Activated CD8-positive, alpha-beta memory T cell treated with anti-CD3 and anti-CD28 coated beads for 1 hour (primary cell): ENCODE measurements at places on chromosomes 11 and 22.

DNA sequence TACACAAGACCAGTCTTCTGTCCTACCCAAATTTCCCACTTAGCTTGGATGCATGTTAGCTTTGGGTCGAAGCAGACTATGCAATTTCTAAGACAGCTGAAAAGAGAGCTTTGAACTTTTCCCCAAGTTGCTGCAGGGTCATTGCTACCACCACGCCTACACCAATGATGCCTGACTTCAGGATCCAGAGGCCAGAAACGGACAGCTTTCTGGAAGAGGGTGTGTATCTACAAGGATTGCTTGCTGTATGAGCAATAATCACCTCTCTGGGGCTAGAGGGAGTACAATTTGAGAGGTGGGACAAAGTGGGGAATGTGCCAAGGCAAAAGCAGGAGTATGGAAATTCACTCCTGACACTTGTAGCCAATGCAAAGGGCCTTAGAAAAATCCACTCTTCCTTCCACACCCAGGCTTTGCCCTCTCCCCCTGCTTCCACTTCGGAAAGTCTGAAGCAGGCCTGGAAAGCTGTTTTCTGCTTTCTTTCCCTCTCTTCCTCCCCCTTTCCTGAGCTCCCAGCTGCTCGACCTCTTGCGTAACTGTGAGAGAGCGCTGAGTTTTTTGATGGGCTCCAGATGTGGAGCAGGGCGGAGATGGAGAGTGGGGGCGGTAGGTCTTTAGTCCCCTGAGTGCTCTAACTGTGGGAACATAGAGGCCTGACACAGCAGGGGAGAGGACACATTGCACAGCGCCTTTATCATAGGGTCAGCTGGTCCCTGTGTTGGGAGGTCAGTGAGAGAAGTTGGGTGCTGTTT, 2.1 kb upstream of the PHLDB1 start:
- no peak for DNase-seq

DNA sequence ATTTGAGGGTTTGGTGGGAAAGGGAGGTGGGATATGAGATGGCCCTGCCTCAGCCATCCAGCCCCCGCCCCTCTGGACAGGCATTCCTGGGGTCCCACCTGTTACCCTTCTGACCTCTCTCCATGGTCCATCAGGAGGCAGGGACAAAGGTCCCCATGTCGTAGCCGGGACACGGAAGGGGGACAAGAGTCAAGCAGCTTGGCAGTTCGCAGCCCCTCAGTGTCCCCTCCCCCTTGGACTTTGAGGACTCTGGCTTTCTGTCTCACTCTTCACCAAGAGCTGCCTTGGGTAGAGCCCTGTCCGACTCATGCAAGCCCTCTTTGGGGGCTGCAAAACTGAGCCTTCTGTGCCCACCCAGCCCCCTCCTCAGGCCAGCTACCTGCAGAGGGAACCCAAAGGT, 30.2 kb downstream of the TRIM29 start:
- no peak for DNase-seq

GRCh38 chr11:116185551-116185950, 587.2 kb downstream of the BUD13 start:
- no peak for DNase-seq

GRCh38 chr11:17905477-17905876, 107.4 kb downstream of the SERGEF start:
- no peak for DNase-seq

GRCh38 chr11:104572279-104572678, 326.0 kb downstream of the CASP12 start:
- no peak for DNase-seq

- DNase-seq, result no peak
Measured at GRCh38 chr11:18016789-18017188, 3.9 kb upstream of the SERGEF start.

DNA sequence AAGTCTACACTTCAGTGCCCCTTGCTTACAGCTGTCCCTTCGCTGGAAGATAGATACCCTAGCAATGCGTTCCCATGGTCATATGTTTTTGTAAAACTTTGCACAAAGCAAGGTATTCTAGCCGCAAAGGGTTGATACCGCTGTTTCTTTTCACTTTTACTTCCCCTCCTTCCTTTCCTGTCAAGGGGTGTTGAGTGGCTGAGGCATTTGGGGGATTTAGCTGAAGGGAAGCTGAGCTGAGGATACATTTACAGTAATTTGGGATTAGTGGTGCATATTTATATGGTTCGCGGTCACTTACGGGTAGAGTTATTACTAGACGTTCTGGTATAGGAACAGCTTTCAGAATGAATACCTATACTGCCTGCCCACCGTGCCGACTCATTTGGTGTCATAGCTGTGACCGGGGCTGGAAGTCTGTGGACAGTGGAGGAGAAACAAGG, 86.9 kb upstream of the WNT11 start:
- DNase-seq, result no peak

DNA sequence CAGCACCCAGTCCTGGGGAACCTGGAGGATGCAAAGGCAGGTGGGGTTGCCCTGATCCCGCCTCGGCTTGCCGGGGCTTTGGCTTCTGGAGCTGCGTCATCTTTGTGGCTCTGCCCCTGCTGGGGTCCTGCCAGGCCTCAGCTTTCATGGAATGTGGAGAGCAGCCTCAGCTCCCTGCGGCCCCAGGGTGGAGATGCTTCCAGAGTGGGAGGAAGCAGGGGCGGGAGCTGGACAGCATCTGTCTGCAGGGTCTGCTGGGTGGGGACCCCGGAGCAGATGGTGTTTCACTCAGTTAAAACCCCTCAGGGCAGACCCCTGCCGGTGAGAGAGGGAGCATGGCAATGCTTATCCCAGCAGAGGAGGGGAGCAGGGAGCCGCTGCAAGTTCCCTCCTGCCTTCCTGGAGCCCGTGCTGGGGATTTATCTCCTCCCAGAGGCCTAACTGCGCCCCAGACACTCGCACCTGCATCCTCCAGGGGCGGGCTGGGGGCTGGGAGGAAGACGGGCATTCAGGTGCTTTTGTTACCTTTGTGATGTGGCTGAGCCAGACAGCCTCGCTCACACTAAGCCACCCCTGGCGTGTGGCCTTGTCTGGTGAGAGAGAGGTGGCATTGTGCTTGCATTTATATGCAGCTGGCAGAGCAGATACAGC, 15.7 kb downstream of the GRIK4 start:
- DNase-seq, result no peak

DNA sequence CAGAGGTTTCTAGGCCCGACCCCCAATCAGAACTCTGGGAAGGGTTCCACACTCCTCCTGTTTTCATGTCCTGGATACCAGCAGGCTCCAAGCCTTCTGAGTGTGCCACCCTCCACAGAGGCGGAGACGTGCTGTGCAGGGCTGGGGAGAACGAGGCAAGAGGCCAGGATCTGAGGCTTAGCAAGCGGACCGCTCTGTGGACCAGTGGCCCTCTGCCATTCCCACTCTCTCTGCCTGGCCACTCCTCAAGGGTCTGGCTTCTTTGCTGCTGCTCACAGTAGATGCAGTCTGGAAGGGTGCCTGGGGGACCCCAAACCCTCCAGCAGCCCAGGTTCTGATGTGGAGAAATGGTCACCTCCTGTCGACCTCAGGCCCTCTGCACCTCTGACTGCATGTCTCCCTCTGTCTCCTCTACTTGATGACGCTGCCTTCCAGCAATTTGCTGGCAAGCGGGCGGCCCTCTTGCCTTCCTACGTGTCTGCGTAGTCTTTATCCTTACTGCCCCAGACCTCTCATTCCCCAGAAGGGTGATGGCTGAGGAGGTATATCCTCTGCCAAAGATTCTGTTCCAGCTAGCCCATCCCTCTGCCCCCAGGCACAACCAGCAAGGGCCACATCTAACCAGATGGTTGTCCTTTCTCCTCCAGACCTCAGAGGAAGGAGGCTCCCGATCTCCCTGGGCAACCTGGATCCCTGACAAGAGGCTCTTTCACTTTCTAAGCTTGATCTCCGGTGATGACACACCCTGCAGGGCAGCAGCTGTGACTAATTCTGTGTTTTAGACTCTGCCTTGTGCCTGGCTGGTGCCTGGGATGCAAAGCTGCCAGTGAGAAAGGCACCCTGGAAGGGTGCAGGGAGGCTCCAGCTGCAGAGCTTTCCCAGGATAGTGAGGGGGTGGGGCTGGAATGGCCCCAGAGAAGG, 87.3 kb downstream of the NAT10 start:
- DNase-seq, result no peak

GRCh38 chr11:56522008-56522407, 21.0 kb downstream of the OR5M11 start:
- no peak for DNase-seq
